ENCODE measurements at places on chromosomes 11 and 22. TPM values are rescaled to one million over a fixed set of nuclear protein-coding genes. Genes with fewer than 3 reads are reported as not detected.

SLC35F2 gene
- total RNA-seq: 38.6 TPM

CRYBB3 gene
- total RNA-seq: 0.22 TPM

PIWIL4 gene
- total RNA-seq: 0.07 TPM

TBX10 gene
- not detected for total RNA-seq

TMEM121B gene
- total RNA-seq: 0.16 TPM

CCDC188 gene
- not detected for total RNA-seq

CDHR5 gene
- not detected for total RNA-seq

DKK3 gene
- 11.1 TPM for total RNA-seq

MUC2 gene
- 0.50 TPM for total RNA-seq

KLHDC7B gene
- 0.03 TPM for total RNA-seq

PLEKHB1 gene
- 0.46 TPM for total RNA-seq

ADAMTS15 gene
- total RNA-seq: 7.5 TPM

APOBEC3C gene
- total RNA-seq: 26.6 TPM

ANO9 gene
- 1.8 TPM for total RNA-seq

RAD9A gene
- 40.0 TPM for total RNA-seq

PAAF1 gene
- total RNA-seq: 12.0 TPM

TRPM5 gene
- not detected for total RNA-seq

LGR4 gene
- 31.6 TPM for total RNA-seq

CACNA1I gene
- 0.02 TPM for total RNA-seq

RIMBP3B gene
- 0.51 TPM for total RNA-seq

KRTAP5-2 gene
- not detected for total RNA-seq

OR8U1 gene
- not detected for total RNA-seq

CTSF gene
- total RNA-seq: 34.1 TPM

CABP4 gene
- not detected for total RNA-seq

Data from A549 treated with CORT108297 at 1 μM for 4 hours (cell line).